Activated CD8-positive, alpha-beta memory T cell treated with anti-CD3 and anti-CD28 coated beads for 1 hour (primary cell): ENCODE measurements at places on chromosomes 7 and 10.

GRCh38 chr7:25968205-25968993 lies 183.6 kb upstream of the NFE2L3 start:
- no peak for DNase-seq

DNA sequence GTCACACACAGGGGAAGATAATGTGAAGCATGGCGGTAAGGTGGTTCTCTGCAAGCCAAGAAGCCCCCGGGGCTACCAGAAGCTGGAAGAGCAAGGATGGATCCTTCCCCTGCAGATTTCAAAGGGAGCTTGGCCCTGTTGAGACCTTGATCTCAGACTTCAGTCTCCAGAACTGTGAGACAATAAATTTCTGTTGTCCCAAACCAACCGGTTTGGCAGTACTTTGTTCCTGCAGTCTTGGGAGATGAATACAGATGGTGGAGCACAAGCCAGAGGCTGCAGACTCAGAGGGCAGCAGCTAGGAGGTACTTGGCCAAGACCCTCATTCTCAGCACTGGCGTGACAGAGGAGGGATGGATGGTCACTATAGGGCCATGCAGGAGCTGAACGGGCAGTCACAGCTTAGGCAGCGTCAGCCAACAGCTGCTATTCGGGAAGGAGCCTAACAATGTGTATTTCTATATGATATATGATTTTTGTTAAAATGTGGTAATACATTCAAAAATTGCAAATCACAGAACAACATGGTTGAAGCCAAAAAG lies 387.3 kb downstream of the TNS3 start:
- DNase-seq, result no peak

- no peak for DNase-seq
These were observed 39.6 kb downstream of the PDGFA start for GRCh38 chr7:479948-480499.

GRCh38 chr7:116800594-116800993 lies 61.8 kb upstream of the CAPZA2 start:
- DNase-seq, result no peak

DNA sequence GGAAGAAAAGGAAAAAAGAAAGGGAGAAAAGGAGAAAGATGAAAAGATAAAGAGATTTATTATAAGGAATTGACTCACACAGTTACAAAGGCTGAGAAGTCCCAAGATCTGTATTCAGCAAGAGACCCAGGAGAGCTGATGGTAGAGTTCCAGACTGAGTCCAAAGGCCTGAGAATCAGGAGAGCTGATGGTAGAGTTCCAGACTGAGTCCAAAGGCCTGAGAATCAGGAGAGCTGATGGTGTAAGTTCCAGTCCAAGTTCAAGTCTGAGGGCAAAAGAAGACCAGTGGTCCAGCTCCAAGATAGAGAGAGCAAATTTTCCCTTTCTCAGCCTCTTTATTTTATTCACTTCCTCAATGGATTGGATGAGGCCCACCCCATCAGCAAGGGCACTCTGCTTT lies 97.3 kb upstream of the AOAH start:
- DNase-seq, result no peak

GRCh38 chr10:60237977-60238758 lies 151.5 kb downstream of the ANK3 start:
- DNase-seq, result no peak

- no peak for DNase-seq
These were observed 23.7 kb downstream of the EPDR1 start for GRCh38 chr7:37943905-37944736.

DNA sequence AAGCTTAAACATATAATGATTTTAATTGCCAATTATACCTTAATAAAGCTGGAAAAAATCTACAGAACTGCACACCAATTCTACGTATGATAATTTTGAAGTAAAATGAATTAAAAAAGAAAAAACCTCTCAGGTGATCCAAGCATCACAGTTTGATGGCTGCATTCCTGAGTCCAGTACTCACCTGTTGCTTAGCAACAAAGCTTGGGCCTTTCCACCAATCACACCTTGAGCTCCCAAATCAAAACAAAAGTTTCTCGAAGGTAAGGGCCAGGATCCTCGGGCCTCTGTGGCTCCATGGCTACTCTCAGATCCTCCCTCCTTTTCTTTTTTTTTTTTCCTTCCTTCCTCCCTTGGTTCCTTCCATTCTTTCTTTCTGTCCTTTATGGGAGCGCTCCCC lies 137.2 kb upstream of the PCBD1 start:
- DNase-seq, result no peak

DNA sequence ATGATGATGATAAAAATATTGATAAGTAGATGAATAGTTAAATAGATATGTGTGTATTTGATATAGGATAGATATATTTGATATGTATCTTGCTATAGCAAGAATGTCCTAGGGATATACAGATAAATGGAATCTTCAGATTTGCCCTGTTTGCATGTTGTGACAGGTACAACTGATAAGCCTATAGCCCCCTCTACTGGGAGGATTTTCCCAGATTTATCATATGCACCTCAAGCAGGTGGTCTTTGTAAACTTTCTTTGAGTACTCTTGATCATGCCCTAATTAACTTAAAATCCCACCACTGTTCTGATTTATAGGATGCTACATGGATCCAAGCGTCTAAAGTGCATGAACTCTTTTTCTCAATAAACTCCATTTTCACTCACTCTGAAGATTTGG lies 1050.7 kb downstream of the SORCS3 start:
- no peak for DNase-seq

- no peak for DNase-seq
These were observed at the start of gene DPYSL4 for GRCh38 chr10:132186488-132187429. Gene DPYSL4, plus strand, starts transcription at chr10:132186948. Its CDS starts 116 bp downstream, at chr10:132187064.

DNA sequence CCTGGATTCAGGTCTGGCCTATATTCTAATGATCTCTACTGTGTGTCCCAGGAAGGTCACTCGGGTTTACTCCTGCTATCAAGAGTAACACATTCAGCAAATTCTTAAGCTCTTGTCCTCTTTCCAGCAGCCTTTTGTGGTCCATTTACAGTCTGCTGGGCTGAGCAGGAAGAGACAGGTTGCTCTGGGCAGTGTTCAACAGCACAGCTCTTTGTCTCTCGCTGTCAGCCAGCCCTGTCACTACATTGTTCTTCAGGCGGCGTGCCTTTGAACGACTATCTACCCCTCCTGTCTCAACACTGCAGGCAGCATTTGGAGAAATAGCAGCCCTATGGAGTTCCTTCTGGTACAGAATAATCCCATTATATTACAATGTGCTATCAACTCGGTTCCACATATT lies 192.2 kb upstream of the TBX20 start:
- no peak for DNase-seq

DNA sequence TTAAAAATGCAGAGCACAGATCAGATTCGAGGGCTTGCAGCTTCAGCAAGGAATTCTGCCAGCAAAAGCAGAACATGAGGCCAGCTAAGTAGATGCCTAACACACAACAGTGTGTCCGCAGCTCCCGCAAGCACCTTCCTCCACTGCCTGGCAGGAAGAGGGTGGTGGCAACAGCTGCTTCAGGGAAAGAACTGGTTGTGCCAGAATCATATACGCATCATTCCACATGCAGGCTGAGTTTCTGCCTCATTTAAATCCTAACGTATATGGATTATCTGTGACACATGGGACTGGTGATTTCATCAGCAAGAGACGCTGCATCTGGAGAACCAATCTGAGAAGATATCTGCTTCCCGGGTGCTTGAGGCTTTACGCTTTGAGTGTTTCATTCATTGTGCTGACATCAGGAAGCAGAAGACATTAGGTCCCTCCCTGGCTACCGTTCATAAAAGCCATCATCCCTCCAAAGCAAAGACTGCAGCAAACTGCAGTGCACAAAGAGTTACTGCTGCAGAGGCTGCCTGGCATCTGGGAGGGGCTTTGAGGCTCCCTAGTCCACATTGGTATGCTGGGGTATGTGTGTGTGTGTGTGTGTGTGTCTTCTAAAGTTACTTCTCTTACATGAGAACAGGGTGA lies 78.8 kb downstream of the FAM13C start:
- DNase-seq, result no peak

- DNase-seq, result no peak
These were observed 108.1 kb upstream of the INSIG1 start for GRCh38 chr7:155189590-155189989.

DNA sequence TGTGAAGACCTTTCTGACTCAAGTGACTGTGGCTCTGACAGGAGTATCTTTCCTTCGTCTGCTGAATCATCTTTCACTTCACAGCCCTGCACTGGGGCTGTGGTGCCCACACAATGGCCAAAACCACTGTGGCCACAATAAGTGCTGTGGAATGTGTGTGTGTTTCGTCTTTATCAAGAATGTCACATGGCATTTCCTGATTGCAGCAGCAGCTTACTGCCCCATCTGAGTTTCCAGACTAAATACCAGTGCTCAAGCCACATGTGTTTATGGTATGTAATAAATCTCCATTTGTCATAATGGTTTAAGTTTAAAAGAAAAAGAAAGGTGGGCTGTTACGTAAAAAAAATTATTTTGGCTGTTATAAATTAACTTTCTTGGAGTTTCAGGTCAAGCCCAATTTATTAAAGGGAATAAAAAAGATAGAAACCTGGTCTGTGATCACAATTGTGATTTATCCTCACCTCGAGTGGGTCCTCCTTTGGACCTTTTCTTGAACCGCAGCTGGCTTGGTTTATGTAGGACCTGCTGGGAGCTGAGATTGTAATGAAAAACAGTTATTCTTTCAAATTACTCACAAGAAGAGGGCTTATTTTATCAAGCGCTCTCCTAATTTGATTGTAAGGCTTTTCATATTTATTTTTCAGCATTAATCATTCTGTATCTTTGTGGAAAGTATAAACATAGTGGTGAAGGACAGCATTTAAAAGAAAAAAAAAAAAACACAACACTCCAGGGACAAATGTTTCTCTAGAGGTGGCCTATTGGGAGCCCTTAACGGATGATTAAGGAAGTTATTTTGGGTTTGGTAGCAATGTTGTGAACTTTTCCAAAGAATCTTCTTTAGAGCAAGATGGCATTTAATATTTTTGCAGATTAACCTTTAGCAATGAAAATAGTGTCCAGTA lies 116.2 kb downstream of the LRMDA start:
- DNase-seq, result no peak

DNA sequence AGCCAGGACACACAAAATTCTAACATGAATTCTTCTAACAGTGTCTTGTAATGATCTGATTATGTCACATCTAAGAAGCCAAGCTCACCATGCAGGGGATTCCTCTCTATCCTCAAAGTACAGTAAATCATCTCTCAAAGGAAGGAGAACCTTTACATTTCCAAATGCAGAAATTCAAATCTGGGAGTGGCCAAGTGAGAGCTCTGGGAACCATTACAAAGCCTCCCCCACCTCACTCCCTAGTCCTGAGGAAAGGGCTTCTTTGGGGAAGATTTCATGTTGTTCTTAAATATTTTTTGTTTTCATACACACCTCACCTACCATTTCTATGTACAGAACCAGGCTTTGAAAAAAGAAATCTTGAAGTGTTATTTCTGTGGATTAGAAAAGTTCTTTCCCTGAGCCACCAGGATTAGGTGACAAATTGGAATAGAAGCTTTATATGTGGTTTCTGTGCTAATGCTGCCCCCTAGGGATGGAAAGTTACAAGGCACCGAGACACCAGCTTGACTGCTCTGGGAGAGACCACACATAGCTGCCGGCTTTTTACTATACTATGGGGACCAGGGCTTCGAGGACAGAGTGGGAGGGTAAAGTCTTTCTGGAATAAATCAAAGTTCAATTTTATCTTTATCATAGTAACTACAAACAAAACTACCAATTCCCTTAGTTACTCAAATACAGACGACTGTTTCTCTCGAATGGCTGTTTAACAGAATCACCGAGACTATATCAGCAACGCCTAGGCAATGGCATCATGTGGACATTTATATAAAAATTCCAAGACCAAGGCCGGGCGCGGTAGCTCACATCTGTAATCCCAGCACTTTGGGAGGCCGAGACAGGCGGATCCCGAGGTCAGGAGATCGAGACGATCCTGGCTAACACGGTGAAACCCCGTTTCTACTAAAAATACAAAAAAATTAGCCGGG lies 116.1 kb downstream of the RNF216 start:
- no peak for DNase-seq

GRCh38 chr7:22628112-22628511 lies 98.9 kb upstream of the IL6 start:
- DNase-seq, result no peak

GRCh38 chr7:99390941-99391602 lies 16.5 kb downstream of the ARPC1B start:
- no peak for DNase-seq

DNA sequence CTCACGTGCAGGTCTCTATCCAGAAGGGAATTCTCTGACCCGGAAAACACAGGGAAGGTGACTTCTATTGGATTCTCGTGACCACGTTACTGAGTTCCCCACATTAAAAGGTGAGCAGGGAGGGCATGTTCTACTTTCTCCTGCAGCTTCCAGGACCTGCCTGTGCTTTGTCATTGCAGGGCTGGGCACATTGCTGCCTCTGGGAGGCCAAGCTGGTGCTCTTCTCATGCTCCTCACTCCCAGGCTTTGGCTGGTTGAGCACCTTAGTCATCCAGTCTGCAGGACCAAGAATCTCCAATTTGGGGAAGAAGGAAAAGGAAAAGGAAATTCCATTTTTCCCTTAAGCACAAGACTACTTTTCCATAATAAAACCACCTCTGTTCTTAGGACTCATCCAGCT lies 86.5 kb upstream of the TMEM72 start:
- no peak for DNase-seq

DNA sequence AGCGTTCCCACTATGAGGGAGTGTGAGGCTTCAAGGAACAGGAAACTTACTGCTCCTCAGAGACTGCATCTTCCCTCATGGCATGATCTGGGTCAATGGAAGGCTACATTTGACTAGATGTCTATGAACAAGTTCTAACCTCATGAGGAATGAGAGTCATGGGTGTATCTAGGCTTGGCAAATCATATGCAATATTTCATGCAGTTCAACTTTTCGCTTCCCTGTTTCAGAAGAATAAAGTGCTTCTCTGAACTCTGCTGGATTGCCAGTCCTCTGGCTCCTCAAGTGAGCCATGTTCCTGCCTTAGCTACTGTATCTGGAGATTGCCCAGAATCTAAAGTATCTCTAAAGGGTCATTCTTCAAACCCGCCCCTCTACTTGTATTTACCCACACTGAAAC lies 54.3 kb upstream of the SEMA3A start:
- DNase-seq, result no peak

DNA sequence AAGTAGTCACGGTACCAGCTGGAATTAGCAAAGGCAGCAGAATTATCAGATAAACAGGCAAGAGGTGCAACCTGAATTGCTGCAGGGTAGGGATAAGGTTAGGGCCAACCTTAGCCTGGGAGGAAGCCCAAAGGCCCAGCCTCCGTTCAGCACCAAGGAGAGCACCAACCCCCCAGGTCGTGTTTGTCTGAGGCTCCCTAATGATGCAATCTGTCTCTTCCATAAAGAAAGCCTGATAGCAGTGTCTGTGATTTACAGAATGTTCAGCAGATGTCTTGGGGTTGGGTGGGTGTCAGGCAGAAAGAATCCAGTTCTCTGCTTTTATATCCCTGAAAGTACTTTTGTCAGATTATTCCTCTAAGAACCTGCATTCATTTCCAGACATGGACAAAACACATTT lies 328.4 kb upstream of the AOAH start:
- no peak for DNase-seq
